NCI-H526 treated with DMSO at 0.1 percent for 48 hours (cell line): ENCODE measurements at places on chromosomes 11 and 22.

DNA sequence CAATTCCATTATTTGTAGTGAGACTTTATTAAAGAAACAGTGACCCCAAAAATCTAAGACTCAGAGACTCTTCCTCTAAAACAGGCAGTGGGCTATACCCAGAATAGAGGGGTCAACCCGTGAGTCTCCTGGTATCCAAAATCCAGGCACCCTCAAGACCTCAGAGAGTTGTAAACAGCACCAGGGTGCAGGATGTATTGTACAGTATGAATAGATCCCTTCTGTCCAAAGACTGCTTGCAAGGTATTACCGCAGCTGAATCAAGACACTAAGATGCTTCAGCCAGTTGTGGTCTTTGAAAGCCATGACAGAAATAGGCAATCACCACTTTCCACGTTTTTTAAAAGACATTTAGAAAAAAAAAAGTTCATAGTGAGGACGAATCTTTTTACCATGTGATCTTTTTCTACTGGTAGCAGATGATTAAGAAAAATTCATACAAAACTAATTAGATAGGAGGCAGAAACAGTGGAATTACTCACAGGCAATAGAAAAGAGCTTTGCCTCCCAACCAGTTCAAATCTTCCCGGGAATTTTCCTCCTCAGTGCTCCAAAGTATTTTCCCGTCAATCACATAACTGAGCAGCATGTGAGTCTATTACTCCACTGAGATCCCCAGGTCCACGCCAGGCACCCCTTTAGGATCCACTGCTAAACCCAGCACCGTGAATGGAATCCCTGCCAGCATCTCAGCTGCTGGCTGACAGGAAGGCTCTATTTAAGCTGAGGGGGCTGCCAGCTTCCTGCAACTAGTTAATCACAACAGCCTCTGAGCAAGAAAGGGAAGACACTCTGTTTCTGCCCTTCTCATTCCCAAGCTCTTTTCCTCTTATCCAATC lies 113.1 kb downstream of the ETS1 start:
- no peak for DNase-seq

- no peak for DNase-seq
Measured at GRCh38 chr11:38345286-38345685, 1747.2 kb upstream of the RAG2 start.

DNA sequence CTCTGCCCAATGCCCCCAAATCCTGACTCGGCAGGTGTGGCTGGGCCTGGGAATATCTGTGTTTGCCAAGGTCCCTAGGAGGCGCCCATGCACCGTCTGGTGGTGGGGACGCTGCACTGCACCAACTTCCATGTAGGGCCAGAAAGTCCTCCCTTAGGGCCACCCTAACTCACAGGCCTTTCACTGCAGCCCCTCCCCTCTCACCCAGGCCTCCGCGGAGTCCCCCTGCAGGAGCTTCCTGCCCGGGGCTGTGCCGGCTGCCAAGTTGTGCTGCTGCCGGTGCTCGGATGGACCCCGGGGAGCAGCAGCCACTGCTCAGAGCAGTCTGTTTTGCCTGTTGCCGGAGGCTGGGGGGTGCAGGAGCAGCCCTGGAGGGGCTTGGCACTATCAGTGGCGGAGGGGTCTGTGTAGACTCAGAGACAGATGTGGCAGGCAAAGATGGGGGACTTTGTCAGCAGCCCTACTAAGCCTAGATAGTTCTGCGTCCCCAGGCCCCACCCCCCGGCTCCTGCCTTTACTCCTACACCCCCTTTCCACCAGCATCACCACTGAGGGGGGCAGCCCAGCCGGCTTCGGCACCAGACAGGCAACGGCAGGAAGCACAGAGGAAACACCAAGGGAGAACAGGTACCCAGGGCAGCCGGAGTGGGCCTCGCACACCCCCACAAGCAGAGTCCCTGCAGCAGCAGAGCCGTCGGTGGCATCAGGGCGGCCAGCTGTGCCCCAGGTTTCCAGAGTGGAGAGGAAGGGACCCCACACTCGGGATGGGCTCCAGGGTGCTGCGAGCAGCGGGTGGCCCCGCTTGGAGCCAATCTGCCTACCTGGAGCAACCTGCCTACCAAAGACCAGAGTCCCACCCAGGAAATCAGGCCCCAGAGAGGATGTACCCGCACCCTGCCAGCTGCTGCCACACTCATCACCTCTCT lies 124.3 kb downstream of the TRIM29 start:
- peak; percentile 91 for DNase-seq

DNA sequence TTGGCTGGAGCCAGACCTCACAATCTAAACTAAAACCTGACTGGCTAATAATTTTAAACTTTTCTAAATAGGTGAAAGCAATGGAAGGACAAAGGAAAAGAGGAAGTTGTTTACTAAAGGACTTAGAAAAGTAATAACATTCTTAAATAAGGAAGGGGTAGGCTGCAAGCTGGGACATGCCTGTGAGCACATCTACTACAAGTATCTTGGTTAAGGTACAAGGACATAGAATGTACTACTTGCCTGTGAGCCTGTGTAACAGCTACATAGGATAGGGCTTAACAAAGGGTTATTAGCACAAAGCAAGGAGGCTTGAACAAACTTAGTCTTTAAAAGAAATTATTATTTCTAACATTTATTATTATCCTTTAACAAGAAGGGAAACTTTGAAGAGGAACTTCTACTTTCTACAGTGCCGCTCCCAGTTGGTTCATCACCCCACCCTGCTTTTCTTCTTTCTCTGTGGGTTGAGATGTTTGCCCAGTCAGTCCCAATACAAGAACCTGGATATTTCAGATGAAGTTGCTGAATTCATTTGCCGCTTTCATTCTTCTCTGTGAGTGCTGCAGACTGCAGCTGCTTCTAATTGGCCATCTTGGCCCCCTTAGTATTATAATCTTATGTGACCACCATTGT lies 87.5 kb downstream of the PRMT3 start:
- DNase-seq: no peak

DNA sequence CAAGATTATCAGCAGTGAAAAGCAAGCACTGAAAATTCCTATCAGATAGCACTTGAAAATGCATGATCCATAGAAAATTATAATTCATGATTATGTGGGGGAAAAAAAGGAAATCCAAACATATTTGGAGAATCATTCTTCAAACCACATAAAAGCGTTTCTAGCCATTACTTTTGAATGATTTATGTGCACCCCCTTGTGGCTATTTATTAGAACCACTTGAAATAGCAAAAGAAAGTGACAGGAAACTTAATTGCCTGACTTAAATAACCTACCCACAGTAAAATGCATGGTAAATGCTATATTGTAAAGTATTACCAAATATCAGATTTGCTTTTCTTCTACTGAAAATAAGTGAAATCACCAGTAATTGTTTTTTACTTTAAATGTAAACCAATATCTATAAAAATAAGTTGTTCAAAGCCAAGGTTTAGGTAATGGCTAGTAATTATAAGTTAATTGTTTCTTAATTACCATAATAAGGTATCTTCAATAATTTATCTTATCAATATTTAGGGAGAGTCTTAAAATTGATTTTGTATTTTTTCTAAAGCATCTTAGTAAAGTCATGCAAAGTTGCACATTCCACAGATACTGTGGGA lies 168.5 kb downstream of the ARHGAP42 start:
- peak; percentile 56 for DNase-seq

DNA sequence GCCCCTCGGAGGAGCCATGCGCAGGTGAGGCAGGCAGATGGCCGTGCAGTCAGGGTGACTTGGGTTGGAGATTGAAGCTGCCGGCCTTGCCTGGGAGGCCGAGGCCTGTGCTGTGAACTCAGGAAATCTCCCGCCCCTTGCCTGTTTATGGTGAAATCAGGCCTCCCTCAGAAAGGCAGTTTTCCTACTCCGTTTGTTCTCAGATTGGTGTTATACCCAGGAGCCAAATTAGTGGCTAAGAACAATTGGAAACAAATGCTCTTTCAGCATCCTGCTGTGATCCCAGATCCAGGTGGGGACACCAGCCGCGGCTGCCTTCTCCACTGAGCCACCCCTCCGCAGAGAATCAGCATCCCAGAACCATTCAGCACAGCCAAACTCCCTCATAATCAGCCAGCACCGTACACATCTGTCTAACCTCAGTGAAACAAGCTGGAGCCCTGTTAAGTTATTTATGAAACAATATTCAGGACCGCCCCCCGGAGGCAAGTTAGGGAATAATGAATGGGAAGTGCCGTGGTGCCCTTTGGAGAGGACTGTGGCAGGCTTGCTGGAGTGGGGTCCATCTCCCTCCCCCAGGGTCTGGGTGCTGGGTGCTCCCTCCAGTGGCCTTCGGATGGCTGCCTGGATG lies 60.0 kb downstream of the PKNOX2 start:
- DNase-seq: peak; percentile 12

DNA sequence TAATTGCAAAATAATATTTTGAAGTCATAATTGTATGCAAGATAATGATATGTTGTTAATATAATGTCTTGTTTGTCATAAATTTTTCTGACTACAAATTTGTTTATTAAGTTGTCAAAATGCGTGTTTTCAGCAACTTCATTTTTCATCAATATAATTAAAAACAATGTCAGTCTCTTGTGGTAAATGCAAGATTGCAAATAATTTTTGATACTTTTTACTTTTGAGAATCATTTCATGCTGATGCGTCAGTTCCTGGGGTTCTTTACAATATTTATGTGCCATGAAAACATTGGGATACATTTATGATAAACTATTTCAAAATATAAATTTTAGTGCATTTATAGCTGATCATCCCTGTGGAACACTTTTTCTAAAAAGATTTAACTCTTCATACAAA lies 1504.8 kb downstream of the BRD1 start:
- no peak for DNase-seq

GRCh38 chr11:122020902-122021301 lies 95.1 kb downstream of the BLID start:
- no peak for DNase-seq

- DNase-seq: no peak
Measured at GRCh38 chr11:95996621-95997235, 72.8 kb upstream of the MTMR2 start.

DNA sequence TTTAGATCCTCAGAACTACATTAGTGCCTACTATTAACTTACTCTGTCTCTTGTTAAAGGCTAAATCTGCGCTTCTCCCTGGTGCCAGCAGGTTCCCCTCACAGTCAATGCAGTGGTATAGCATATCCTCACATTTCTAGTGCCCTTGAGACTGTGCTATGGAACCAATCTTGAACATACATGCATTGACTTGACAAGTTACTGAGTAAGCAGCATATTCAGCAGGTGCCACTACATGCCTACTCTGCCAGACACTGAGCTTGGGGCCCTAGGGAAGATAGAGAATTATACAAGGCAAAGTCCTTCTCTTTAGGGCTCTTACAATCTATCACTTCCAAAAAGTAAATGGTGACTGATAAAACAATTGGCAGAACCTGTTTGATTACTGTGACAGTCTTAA lies 3.2 kb downstream of the FUT4 start:
- DNase-seq: no peak

DNA sequence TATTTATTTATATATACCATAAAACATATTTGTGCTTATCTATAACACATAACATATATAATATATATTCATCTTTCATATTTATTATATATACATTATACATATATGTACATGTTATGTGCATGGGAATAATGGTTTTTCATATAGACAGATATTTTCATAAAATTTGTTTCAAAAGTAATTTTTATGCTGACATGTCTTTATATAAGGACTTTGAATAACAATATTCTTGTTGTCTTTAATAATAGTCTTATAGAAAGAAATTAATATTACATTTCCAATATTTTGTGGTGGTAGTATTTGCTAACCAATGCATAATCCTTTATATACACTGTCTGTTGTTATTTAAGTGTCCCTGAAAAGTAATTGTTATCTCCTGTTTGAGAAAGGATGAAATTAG lies 49.6 kb downstream of the GRM5 start:
- no peak for DNase-seq

GRCh38 chr11:19890308-19890707 lies 177.7 kb downstream of the NAV2 start:
- DNase-seq: no peak

DNA sequence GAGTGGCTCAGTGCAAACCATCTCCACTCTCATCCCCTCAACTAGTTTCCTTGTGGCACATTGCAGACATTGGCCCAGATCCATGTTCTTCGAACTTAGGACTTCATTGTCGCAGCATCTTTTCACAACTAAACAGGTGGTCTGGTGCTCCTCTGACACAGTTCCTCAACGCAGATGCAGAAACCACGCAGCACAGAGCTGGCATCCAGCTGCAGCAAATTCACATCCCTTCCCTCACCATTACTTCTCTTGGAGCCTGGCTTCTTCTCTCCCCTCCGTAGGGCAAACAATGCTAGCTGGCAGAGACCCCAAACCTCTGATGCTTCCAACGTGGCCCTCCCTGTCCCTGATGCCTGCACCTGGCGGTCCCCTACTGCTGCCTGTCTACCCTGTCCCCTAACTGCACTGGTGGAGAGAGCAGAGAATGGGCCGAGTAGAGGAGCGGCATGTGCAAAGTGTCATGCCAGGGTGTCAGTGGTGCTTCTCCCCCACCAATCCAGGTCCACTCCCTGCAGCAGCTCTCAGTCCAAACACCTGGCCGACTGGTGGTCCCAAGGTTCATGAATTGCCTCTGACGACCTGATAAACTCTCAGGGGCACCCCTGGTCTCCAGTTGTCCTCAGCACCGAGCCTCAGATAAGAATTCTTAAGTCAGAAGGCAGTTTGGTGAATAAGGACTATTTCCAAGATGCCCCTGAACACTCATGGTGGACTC lies 18.1 kb downstream of the TMPRSS13 start:
- no peak for DNase-seq

GRCh38 chr11:130237282-130238006 lies 77.3 kb downstream of the ZBTB44 start:
- DNase-seq: no peak

DNA sequence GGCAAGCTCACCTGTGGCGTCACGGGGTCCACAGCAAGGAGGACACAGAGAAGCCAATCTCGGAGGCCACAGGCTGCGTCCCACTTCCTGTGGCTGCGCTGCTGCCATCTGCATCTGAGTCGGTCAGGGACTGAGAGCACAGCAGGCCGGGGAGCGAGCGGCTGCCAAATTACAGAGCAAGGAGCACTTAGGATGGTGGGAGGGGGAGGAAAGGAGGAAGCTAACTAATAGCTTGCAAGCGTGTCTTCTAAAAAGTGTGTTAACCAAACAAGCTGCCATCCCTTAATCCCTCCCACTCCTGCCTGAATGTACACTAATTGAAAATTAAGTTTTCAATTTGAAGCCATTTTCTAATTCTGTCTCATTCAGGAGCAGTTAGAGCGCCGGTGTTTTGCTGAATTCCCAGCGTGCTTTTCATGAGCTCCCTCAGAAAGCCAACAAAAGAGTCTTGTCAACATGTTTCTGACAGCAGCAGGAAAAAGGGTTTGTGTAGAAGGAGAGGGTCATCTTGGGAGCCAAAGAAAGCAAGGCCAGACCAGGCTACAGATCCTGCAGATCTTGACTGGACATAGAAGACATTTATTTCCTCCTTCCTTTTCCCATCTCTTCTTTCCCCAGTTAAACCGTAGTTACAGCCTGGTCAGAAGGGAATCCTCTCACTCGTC lies 42.4 kb upstream of the API5 start:
- no peak for DNase-seq

DNA sequence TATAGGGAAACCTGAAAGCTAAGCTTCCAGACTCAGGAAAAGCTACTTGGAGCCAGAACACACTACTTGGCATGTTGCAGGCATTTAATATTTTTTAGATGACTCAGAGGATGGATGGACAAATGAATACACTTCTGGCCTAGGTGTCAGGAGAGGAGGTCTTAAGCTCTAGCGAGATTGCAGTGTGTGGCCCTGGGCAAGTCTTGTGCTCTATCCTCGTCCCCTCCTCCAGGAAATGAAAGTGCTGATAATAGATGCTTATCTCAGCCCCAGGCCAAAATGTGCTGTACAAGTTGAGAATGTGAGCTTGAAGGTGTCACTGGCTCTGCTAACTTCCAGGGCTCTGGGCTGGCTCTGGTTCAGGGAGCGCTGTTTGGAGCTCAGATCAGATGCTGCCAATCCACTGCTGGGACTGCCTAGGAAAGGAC lies 136.3 kb downstream of the PKNOX2 start:
- no peak for DNase-seq

- no peak for DNase-seq
Measured at GRCh38 chr11:114924042-114924441, 245.7 kb downstream of the NXPE2 start.
